ENCODE measurements at places on chromosomes 16 and 17. TPM values are rescaled to one million over a fixed set of nuclear protein-coding genes. Genes with fewer than 3 reads are reported as not detected.

Gene CDK3
- polyA plus RNA-seq = 1.9 TPM

Gene NAA60
- 29.3 TPM for polyA plus RNA-seq

Gene GAS7
- polyA plus RNA-seq = 2.3 TPM

Gene CORO1A
- 6.5 TPM for polyA plus RNA-seq

Gene OMG
- polyA plus RNA-seq = 0.03 TPM

Data from psoas muscle (tissue), 8 donors.